ENCODE measurements at places on chromosomes 1 and 21.

- DNase-seq = peak; percentile 35
Measured at GRCh38 chr1:54971317-54971791, 9.1 kb upstream of the TMEM61 start.

DNA sequence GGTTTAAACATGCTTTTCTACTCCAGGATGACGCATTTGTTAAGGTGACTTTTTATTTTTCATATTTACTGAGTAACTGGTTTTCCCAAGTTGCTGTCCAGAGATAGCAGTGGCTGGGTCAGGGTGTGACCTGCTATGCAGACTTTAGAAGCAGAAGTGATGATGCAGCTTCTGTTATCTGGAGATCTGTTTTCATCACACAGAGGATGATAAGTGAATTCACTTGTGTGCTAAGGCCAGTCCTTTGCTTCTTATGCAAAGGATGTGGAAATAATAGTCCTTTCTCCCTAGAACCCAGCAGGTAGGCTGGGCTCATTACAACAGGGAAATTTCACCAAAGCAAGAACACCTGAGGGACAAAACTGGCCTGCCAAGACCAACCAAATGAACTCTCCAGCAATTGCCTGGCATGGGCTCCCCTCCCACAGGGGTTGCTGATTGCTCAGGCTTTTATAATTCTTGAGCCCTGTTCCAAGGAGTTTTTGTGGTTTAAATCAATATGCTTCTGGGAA, 97.8 kb upstream of the LPGAT1 start:
- DNase-seq = no peak

DNA sequence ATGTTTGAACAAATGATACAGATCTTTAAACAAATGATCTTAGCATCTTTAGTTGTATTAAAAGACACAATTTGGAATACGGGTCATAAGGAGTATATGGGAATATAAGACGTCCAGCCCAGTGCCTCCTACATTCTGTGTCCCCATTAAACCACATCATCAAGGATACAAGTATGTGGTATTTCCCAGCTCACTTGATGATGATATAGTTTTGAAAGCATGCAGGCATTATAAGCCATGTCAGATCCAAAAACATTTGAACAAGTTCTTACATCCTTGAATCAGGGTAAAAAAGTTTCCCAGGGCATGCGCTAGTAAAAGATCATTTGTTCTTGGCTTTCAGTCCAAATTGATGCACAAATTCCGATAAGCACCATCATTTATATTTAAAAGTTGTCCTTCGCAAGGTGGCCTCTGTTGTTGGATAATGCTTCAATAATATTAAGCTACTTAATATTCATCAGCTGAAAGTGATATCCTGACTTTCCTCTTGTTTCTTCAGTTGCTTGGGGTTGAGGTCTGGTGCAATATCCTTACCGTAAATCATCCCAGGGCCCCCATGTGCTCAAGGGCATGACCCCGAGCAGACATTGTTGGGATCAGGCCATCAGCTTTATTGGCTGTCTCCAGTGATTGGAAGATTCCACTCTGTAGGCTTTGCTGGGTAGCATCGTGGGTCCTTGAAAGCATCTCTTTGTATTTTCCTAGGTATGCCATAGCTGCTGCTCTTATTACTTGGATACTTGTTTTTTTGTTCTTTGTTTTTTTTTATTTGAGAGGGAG, 61.8 kb downstream of the CENPF start:
- peak; percentile 63 for DNase-seq

GRCh38 chr1:178349801-178350200, 147.0 kb downstream of the CLEC20A start:
- no peak for DNase-seq

GRCh38 chr1:96183928-96184327, 537.7 kb upstream of the PTBP2 start:
- no peak for DNase-seq
